GM12864 (cell line): ENCODE measurements at places on chromosomes 3 and 15.

GRCh38 chr15:32096916-32097617, 66.8 kb downstream of the CHRNA7 start:
- no peak for DNase-seq

GRCh38 chr3:120429921-120430361, 20.9 kb downstream of the FSTL1 start:
- DNase-seq: no peak

DNA sequence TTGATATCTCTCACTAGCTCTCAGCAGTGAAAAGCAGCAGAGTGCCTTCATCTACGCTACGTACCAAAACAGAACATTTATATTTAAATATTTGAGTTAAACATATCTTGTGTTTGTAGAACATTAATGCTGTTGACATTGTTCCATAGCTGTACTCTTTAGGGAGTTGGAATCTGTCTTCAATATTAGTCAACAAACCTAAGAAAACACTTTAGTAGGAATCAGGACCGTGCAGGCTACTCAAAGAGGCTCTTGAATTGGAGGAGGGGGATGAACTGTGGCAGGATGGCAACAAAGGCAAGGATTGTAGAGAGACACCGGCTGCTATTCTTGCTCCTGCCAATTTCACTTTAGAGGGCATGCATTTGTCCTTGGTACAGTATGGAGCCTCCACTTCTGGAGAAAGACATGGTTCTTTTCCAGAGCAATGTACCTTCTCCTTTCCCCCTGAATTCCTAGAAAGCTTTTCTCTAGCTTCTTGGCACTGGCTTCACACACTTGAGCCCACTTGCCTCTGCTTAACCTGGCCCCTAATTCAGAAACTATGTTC, 265.9 kb downstream of the CD47 start:
- no peak for DNase-seq

GRCh38 chr3:172102123-172102882, 62.9 kb downstream of the FNDC3B start:
- peak; percentile 36 for DNase-seq

DNA sequence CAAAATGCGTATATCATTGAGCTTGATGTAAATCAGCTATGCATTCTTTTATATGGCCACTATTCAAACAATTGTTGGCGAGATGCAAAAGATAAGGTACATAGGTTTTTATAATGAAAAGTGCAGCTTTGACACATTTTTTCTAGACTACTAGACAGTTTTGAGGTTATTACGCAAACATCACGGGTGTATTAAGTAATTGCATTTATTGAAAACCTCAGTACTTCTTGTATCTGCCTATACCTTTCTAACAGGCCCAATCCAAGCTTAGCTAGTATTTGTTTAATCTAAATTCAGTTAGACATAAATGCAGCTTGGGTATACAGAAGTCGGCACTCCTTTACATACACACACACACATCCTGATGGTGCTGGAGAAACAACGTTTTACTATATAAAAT, 2.7 kb downstream of the SPESP1 start:
- DNase-seq: no peak

DNA sequence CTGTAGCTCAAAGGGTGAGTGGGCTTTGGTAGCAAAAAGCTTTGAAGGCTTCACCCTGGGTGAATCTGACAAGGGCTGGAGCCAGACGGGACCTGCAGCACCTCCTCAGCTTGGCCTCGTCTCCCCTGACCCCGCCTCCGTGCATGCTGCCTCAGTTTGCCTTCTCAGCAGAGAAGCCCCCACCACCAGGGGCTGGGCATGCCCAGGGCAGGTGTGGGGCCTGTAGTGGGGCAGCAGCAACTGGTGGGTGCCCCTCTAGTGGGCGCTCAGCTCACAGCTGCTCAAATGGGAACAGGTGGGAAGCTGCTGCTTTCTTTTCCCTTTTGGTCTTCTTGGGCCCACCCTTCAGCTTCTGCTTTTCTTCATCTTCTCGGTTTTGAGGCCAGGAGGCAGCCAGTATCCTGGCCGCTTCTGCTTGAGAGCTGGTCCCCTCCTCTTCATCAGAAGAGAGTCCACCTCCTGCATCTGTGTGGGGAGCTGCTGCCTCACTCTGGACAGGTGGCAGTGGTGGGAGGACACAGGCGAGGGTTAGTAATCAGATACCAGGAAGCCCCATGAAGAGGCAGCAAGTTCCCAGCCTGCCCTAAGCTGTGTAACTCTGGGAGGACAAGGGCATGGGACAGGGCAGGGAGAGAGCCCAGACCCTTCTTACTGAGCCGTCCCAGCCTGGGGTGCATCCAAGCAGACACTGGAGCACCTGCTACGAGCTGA, 21.0 kb downstream of the TMEM43 start:
- DNase-seq: no peak

GRCh38 chr15:77489647-77490046, 69.0 kb downstream of the HMG20A start:
- no peak for DNase-seq

GRCh38 chr3:109275702-109276293, 40.5 kb downstream of the DPPA2 start:
- DNase-seq: no peak

GRCh38 chr3:134933997-134934396, 138.9 kb downstream of the EPHB1 start:
- DNase-seq: no peak

DNA sequence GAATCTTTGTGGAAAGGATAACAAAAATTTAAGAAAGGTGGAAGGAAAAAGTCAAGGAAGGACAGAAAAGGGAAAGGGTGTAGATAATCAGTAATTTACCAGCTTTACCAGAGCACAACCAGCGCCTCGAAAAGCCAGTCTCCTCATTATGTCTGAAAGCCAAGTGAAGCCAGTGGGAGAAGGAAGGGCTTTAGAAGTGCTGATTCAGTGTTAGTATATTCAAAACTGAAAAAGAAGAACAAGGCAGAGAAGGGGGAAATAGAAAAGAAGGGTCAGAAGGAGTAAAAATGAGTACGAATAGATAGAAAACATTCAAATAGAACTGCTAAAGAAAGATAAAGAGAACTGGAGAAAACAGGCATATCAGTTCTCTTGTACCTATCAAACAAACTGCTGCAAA, 4.1 kb downstream of the PBRM1 start:
- DNase-seq: no peak

DNA sequence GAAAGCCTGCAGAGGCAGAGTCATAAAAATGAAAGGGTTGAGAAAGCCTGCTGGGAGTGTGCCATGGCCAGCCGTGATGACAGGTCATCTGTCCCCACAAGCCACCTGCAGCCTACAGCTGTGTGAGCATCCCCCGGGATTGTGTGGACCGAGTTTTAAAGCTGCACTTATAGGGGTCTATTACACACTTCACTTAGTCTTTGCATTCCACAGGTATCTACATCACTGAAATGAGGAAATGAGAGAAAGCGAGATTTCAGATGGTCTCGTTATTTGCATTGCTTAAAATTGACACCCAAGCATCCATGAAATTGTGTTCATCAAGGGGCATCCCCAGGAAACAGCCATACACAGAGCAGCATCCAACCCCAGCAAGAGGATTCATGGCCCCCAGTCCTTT, 137.6 kb upstream of the TRIM42 start:
- no peak for DNase-seq
